Central memory CD8-positive, alpha-beta T cell (primary cell): ENCODE measurements at places on chromosomes 11 and 22.

DNA sequence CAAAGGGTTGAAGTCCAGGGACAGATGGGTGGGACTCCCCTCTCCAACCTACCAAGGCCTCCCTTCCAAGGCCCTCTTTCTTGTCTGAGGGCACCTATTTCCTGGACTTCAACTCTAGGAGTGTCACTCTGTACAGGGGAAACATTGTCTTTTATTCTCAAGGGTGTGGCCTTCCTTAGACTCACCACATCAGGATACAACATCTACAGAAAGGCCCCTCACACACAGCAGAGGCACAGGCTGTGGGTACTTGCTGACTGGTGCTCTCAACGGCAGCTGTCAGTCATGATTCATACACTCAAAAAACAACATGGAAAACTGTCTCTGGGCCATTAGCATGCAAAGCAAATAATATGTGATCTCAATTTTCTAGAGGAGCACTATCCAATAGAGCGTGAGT is 78.0 kb downstream of the RCN1 start:
- H3K36me3 ChIP-seq: no peaks in the 10 kb centered on the region
- no peak for DNase-seq
- peaks cover 11% of the 10 kb centered on the region for H3K4me1 ChIP-seq
- no peak overlapping the region for H3K4me3 ChIP-seq
- no peak overlapping the region for H3K27ac ChIP-seq
- peaks cover 7% of the 10 kb centered on the region for H3K27me3 ChIP-seq

- H3K36me3 ChIP-seq: no peaks in the 10 kb centered on the region
- H3K4me3 ChIP-seq: no peak overlapping the region
- H3K27me3 ChIP-seq: no peaks in the 10 kb centered on the region
Observed at GRCh38 chr11:7480113-7480512, 5.2 kb upstream of the OLFML1 start.

DNA sequence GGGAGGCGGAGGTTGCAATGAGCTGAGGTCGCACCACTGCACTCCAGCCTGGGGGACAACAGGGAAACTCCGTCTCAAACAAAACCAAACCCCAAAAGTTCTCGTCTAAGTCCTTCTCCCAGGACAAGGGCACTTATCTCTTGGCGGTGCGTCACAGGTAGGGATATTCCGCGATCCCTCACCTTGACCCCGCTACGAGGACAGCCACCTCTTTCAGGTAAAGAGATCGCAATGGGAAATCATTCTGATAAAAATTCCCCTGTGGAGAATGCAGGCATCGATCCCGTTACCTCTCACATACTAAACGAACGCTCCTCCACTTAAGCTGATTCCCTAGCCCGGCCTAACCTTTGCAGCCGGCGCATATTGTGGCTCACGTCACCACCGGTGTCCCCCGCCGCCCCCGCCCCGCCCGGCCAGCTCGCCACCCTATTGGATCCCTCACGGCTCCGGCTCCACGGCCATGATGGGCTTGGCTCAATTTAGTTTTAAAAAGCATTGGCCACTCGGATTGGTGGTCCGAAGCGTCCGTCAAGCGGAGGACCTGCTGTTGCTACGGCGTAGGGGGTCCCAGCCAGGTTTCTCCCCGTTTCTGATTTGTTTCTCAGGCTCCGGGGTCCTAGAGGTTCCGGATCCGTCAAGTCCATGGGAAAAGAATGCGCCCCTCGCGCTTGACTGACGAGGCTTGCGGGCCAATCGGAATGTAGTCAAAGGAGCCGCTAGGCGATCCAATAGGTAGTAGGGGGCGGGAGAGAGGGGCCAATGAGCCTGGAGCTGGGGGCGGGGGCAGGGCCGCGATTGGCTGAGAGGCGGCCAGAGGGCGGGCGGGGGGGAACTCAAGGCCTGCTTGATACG is 439 bp upstream of the PPP6R3 start:
- H3K27me3 ChIP-seq: no peaks in the 10 kb centered on the region
- DNase-seq: peak; percentile 91
- H3K36me3 ChIP-seq: peaks cover 18% of the 10 kb centered on the region
- peak overlapping the region; percentile 73 for H3K4me3 ChIP-seq
- peak overlapping the region; percentile 97 for H3K27ac ChIP-seq
- H3K4me1 ChIP-seq: peaks cover 35% of the 10 kb centered on the region

DNA sequence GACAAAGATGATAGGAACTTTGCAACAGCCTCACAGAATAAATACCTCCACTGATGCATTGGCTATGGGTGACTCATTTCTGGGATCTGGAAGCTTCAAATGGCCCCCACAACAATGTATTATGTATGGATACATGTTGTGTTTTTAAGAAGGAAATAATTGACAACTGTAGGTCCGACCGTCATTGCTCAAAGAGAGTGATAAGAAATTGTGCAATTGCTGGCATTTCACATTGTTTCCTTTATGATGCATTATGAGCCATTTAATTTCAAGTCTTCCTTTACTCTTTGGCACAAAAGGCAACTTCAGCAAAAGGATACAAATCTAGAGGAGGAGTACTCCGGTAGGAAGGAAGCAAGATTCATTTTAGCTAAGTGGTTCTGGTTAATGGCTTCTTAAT is 2.0 kb downstream of the ANO3 start:
- no peaks in the 10 kb centered on the region for H3K36me3 ChIP-seq
- H3K4me1 ChIP-seq: no peaks in the 10 kb centered on the region
- DNase-seq: no peak
- H3K4me3 ChIP-seq: no peak overlapping the region

GRCh38 chr22:39142088-39142680 is 10.3 kb downstream of the CBX7 start:
- H3K27ac ChIP-seq: no peak overlapping the region
- peaks cover 15% of the 10 kb centered on the region for H3K36me3 ChIP-seq
- H3K4me1 ChIP-seq: peaks cover 24% of the 10 kb centered on the region
- no peak for DNase-seq
- H3K27me3 ChIP-seq: no peaks in the 10 kb centered on the region

DNA sequence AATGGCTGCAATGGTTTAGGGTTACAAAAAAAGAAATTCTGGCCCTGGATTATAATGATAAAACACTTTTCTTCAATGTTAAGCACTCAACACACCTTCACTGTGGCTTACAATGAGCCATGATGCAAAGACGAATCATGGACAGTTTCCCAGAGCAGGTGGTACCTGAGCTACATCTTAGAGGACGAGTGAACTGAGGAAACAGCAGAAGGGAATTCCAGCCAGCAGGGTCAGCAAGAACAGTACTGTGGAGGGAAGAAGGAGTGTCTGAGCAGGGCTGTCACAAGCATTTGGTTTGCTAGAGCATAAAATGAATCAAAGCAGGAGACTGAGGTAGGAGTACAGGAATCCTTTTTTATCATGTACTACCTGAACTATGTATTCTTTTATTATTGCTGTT is 332.8 kb upstream of the C11orf87 start:
- H3K4me3 ChIP-seq: no peak overlapping the region
- no peak for DNase-seq
- no peak overlapping the region for H3K27ac ChIP-seq

DNA sequence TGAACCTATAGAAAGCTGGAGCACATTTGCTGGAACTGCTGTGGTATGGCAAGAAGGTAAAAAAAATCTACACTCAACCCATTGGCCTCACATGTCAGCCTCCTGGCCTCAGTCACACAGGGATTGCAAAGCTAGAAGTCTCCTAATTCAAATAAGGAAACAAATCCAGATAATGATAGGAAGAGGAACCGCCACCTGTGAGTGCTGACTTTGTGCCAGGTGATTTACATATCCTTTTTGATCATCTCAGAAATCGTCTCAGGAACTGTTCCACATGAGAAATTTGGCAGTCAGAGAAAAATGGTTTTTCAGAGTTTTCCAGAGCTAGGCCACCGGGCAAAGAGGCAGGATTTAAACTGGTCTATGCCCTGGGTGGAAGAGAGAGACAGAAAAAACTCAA is 986 bp downstream of the NLRP10 start:
- DNase-seq: no peak
- no peak overlapping the region for H3K4me3 ChIP-seq
- H3K36me3 ChIP-seq: no peaks in the 10 kb centered on the region
- H3K27ac ChIP-seq: no peak overlapping the region
- peaks cover 67% of the 10 kb centered on the region for H3K27me3 ChIP-seq
- H3K4me1 ChIP-seq: no peaks in the 10 kb centered on the region

DNA sequence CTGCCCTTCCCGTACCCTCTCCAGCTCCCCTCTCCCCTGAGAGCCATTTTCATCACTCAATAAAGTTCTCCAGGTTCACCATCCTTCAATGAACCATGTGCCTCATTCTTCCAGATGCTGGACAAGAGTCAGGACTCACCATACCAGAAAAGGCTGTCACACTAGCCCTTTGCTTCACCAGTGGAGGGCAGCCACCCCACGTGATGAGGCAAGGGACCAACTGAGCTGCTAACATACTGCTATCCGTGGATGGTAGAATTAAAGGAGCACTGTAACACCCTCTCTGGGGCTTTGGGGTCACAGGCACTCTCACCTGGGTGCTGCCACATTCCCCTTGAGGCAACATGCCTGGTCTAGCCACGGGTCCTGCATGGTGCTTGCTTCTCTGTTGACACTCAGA is 13.1 kb upstream of the OR5I1 start:
- H3K4me1 ChIP-seq: no peaks in the 10 kb centered on the region
- DNase-seq: no peak
- H3K27ac ChIP-seq: no peak overlapping the region
- no peak overlapping the region for H3K4me3 ChIP-seq
- no peaks in the 10 kb centered on the region for H3K36me3 ChIP-seq
- H3K27me3 ChIP-seq: no peaks in the 10 kb centered on the region

GRCh38 chr11:44702889-44703288 is 23.9 kb upstream of the TSPAN18 start:
- no peak for DNase-seq
- no peak overlapping the region for H3K27ac ChIP-seq
- peaks cover 5% of the 10 kb centered on the region for H3K4me1 ChIP-seq

- no peaks in the 10 kb centered on the region for H3K36me3 ChIP-seq
- peak overlapping the region; percentile 5 for H3K27ac ChIP-seq
- no peak for DNase-seq
- peaks cover 17% of the 10 kb centered on the region for H3K27me3 ChIP-seq
- peak overlapping the region; percentile 21 for H3K4me3 ChIP-seq
Observed at GRCh38 chr11:3169255-3170043, 4.3 kb upstream of the OSBPL5 start.

DNA sequence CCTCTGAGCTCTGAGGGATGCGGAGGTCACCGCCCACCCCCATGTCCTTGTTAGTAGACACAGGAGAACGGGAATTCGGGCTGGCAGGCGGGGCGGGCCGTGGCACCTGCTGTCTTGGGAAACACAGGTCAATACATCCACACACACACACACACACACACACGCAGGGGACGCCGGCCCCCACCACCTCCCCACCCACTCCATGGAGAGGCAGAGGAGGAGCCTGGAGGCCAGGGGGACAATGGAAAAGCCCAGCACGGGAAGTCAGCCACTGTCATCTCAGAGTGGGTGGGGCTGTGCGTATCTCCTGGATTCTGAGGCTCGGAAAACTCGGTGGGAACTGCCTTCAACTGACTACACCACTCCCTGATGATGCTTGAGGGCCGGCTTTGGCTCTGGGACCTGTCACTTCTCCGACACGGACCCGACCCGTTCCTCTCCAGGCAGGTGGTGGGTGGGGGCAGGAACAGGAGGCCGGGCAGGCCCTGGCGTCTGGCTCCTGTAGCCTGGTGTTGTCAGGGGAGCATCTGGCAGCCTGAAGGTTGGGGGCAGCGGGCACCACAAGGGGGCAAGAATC is 18.5 kb upstream of the TMEM184B start:
- DNase-seq: no peak
- no peaks in the 10 kb centered on the region for H3K4me1 ChIP-seq
- peaks cover 22% of the 10 kb centered on the region for H3K36me3 ChIP-seq
- peak overlapping the region; percentile 53 for H3K27ac ChIP-seq
- H3K27me3 ChIP-seq: no peaks in the 10 kb centered on the region

- no peak overlapping the region for H3K27ac ChIP-seq
- H3K27me3 ChIP-seq: no peaks in the 10 kb centered on the region
- H3K36me3 ChIP-seq: no peaks in the 10 kb centered on the region
- no peaks in the 10 kb centered on the region for H3K4me1 ChIP-seq
Observed at GRCh38 chr22:36497910-36498665, 8.8 kb downstream of the FOXRED2 start.

DNA sequence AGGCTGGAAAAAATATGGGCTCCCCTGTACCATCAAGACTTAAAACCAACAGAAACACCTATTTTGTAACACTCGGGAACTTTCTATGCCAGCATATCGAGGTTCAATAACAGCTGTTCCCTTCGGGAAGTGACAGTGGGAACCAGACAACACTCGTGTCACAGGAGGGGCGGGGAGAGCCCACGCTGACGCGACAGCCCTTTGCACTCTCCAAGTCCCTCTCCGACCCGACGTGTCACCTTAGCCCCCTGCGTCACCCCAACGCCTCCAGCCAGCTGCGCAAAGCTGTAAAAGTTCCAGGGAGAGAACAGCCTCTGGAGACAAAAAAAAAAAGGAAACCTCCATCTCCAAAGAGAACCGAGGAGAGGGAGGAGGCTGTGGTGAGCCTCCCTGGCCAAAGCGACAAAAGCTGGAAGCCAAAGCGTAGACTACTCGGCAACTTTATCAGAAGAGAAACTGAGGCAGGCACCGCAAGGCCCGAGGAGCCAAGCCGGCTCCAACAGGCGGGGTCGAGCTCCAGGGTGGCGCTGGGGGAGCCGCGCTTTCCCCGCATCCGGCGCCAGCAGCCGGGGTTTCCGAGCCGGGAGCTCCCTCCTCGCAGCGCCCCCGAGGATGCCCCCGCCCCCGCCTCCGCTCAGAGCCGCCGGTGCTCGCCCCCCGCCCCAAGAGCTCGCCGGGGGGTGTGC is 751 bp downstream of the ARFGAP3 start:
- H3K4me1 ChIP-seq: peaks cover 10% of the 10 kb centered on the region
- H3K27ac ChIP-seq: peak overlapping the region; percentile 83
- no peaks in the 10 kb centered on the region for H3K27me3 ChIP-seq
- H3K4me3 ChIP-seq: peak overlapping the region; percentile 85
- H3K36me3 ChIP-seq: peaks cover 14% of the 10 kb centered on the region

DNA sequence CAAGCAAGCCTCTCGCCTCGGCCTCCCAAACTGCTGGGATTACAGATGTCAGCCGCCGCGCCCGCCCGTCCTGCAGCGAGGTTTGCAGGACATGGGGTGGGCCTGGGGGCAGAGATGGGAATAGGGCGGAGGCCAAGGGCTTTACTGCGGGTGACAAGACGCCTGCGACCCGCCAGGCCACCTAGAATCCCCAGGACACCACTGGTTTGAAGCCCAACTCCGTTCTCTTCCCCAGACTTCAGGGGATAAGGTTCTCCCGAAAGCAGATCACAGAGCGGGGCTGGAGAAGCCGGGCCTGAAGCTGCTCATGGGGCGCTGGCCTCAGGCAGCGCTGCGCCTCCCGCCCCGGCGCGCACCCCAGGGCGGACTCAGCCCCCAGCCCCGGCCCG is 354 bp downstream of the POLR2L start:
- DNase-seq: no peak
- no peak overlapping the region for H3K27ac ChIP-seq
- H3K4me3 ChIP-seq: peak overlapping the region; percentile 75
- peaks cover 11% of the 10 kb centered on the region for H3K4me1 ChIP-seq
- no peaks in the 10 kb centered on the region for H3K27me3 ChIP-seq
